ENCODE measurements at places on chromosomes 5 and 9.

DNA sequence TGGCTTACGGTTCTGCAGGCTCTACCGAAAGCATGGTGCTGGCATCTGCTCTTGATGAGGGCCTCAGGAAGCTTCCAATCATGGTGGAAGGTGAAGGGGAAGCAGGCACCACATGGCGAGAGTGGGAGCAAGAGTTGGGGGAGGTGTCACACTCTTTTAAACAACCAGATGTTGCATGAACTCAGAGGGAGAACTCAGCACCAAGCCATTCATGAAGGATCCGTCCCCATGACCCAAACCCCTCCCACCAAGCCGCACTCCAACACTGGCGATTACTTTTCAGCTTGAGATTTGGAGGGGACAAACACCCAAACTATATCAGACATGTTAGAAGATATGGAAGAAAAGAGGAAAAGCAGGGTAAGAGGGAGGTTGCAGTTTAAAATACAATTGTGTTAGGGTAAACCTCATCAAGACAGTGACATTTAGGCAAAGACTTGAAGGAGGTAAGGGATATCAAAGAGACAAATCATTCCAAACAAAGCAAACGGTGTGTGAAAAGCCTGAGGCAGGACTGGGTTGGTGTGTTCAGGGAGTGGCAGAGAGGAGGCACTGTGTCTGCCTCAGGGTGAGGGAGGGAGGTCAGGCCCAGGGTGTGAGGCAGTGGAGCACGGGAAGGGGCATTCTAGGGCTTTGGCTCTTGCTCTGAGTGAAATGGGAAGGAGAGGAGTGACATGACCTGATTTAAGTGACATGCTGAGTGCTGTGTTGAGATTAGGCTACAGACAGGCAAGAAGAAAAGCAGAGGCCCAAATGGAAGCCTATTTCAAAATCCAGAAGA is 80.9 kb downstream of the SREK1 start:
- DNase-seq, result no peak

GRCh38 chr5:17228821-17229291 is 11.4 kb downstream of the BASP1 start:
- DNase-seq, result no peak

- DNase-seq, result no peak
Observed at GRCh38 chr5:39052141-39052540, 22.1 kb downstream of the RICTOR start.

- no peak for DNase-seq
Observed at GRCh38 chr9:98227883-98228282, 27.6 kb downstream of the TBC1D2 start.

- DNase-seq, result no peak
Observed at GRCh38 chr9:97853056-97853843, at the start of gene FOXE1. Gene FOXE1 (plus strand): TSS chr9:97853226. CDS start chr9:97853915, 689 bp downstream.

Measured in thoracic aorta (tissue), 2 donors.